ENCODE measurements at places on chromosomes 3 and 15.

DNA sequence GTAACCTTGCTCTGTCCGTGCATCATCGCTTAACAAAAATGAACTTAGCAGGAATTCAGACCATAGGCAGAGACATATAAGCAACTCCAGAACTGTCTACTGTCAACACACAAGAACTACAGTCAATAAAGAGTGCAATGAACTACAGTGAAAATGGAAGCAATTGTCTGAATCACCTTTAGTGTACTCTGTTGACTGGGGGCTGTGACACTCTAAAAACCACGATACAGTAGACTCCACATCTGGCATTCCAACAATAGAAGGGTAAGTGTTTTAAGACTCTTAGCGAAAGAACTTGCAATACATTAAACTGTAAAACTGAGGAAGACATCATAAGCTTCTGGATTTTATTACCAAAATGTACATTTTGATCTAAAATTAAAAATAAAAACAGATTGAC is 347.3 kb downstream of the ZBTB20 start:
- DNase-seq = no peak

- DNase-seq = no peak
These were observed 67.8 kb downstream of the WNT7A start for GRCh38 chr3:13812034-13812471.

GRCh38 chr3:12449889-12450682 is 34.2 kb upstream of the TSEN2 start:
- no peak for DNase-seq

DNA sequence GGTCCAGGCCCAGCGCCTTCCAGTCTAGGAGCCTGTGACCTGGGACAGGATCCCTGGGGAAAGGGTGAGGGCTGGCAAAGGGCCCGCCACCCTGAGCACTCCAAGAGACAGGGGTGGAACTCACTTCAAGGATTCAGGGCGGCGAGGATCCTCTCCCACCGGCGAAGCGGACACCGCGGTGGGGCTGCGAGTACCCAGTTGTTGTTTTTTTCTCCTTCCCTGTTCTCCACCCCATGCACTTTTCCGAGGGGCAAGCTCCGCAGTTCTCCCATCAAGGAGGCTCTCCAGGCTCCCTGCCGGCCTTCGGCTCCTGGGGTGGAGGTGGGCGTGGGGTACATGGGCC is 387 bp upstream of the PAQR5 start:
- no peak for DNase-seq

GRCh38 chr3:172782235-172782634 is 31.7 kb downstream of the ECT2 start:
- DNase-seq = no peak

GRCh38 chr3:177934001-177934891 is 602.0 kb upstream of the KCNMB2 start:
- DNase-seq = no peak

DNA sequence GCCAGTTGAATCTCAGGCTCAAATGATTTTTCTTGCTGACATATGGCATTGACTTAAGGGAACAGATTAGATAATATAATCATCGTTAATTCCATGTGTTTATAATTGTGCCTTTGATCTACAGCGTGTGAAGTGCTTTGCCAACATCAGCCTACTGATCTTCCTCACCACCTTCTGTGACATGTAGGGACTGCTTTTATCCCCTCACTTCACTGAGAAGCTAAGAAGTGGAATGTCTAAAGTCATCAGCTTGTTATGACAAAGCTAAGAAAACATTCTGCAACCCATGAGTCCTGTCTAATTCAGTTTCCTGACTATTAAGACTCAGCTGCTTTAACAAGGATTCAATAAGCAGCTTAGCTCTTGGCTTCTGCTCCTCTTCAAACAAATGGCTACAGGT is 106.0 kb downstream of the MYH15 start:
- no peak for DNase-seq

- no peak for DNase-seq
These were observed 44.6 kb downstream of the HACD2 start for GRCh38 chr3:123540285-123540684.
